Cortex of kidney (tissue), 1 donor: ENCODE measurements at places on chromosomes 7 and 10.

GRCh38 chr7:110918949-110919548 lies 171.9 kb upstream of the LRRN3 start:
- DNase-seq = no peak

DNA sequence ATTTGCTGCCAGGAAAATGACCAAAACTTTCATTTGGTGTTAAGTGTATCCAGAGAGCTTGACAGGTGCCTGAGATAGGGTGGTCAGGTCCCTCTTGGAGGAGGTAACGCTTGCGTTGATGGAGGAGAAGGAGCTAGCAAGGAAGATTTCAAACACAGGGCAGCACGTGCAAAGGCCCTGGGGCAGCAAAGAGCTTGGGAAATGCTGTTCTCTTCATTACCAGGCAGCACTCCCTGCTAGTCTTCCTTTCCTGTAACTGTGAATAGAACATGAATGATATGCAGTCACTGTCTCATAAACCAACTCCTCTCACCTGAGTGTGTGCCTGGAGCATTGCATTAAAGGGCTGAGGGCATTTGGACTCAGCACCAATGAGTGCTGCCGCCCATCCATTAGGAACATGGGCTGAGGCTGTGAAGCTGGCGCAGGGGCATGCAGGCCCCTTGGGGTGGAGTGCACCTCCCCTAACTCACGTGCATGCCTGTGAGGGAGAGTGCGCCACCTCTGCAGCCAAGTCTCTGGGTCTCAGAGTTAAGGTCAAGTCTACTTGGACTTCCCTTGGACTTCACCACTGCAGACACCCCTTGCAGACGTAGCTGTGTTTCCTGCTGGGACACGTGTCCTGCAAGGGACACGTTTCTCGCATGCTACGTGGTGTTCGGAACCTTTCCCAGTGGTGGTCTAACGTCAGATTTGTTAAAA lies 136.8 kb downstream of the PAXIP1 start:
- DNase-seq = no peak

DNA sequence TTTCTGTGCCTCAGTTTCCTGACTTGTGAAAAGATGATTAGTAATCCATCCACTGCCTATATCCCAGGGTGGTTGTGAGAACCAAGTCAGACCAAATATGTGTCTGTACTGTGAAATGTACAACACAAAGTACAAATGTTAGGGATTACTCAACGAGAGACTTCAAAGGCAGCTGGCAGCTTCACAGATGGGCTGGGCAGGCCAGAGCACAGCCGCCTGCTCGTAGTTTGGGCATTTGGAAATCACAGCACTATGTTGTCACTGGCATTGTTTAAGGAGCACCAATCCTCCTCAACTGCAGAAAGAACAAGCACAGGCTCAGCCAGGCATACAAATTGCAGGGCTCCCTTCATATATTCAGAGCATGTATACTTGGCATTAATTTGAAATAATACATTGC lies 64.5 kb upstream of the C10orf90 start:
- DNase-seq = no peak

GRCh38 chr7:1531979-1532455 lies 1.5 kb downstream of the MAFK start:
- no peak for DNase-seq

DNA sequence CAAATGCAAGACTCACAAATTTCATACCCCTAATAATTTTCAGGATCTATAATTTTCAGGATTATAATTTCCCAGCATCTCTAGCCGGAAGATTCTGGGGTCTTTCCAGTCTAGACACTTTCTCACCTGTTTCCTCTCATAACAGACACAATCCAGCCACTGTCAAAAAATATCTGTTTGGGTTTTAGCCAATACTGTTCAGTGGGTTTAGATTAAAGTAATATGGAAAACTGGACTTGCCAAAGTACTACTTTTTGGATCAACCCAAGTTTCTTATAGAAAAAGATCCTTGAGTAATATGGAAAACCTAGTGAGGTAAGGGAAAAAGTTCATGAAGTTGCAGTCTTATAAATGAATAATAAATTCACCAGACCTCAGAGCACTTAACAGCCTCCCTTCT lies 62.1 kb upstream of the NEBL start:
- no peak for DNase-seq
